ENCODE measurements at places on chromosomes 16 and 17.

DNA sequence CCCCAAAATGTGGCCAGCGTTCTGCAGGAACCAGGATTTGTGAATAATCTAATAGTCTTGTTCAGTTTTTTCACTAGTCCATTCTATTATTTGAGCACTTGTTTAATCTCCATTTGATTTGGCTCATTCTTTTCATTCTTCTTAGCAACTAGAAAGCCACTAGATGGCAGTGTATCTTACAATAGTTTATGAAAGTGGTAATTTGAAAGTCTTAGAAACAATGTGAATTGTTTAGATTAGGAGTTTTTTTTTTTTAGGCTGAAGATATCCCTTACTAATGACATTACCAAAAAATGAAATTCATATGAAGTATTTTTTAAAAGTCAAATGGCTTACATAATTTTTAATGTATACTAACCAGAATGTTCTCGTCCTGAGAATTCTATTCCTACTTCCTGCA lies 6.7 kb downstream of the ERI2 start:
- DNase-seq, result no peak

- DNase-seq, result no peak
These were observed 17.3 kb downstream of the BAHCC1 start for GRCh38 chr17:81412490-81413093.

DNA sequence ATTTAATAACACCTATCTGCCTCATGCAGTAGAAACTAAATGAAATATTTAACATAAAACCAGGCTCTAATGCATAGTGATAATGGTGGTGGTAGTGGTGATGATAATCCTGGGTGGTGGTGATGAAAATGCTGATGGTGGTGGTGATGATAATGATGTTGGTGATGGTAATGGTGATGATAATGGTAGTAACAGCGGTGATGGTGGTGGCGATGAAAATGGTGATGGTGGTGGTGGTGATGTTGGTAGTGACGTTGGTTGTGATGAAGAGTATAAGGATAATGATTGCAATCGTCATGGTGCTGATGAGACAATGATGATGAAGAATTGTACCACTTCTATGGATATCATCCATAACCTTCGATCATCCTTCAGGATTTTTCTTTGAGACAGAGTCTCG lies 173.7 kb upstream of the CDH11 start:
- DNase-seq, result no peak

GRCh38 chr17:13204607-13205237 lies 186.9 kb upstream of the ELAC2 start:
- DNase-seq, result no peak

GRCh38 chr17:41972571-41973407 lies 6.2 kb downstream of the CNP start:
- no peak for DNase-seq

- no peak for DNase-seq
These were observed 40.7 kb downstream of the SNX20 start for GRCh38 chr16:50640391-50640790.

GRCh38 chr16:75801307-75801706 lies 75.0 kb upstream of the CPHXL start:
- no peak for DNase-seq

- no peak for DNase-seq
These were observed 12.1 kb upstream of the CHP2 start for GRCh38 chr16:23742766-23743165.

- no peak for DNase-seq
These were observed 23.5 kb upstream of the RFFL start for GRCh38 chr17:35086931-35087573.

- DNase-seq, result no peak
These were observed 968.6 kb upstream of the RBFOX1 start for GRCh38 chr16:6363896-6364607.

Measured in H1 (cell line).